ENCODE measurements at places on chromosomes 3 and 15.

- DNase-seq = peak; percentile 85
Observed at GRCh38 chr3:177197041-177197726, at the start of gene TBL1XR1. Gene TBL1XR1 (minus strand): TSS chr3:177197482. CDS start chr3:177064977, 132,505 bp downstream.

- no peak for DNase-seq
Observed at GRCh38 chr3:183987000-183987600, 30.6 kb downstream of the ABCC5 start.

- no peak for DNase-seq
Observed at GRCh38 chr3:36751326-36751725, 13.0 kb downstream of the DCLK3 start.

DNA sequence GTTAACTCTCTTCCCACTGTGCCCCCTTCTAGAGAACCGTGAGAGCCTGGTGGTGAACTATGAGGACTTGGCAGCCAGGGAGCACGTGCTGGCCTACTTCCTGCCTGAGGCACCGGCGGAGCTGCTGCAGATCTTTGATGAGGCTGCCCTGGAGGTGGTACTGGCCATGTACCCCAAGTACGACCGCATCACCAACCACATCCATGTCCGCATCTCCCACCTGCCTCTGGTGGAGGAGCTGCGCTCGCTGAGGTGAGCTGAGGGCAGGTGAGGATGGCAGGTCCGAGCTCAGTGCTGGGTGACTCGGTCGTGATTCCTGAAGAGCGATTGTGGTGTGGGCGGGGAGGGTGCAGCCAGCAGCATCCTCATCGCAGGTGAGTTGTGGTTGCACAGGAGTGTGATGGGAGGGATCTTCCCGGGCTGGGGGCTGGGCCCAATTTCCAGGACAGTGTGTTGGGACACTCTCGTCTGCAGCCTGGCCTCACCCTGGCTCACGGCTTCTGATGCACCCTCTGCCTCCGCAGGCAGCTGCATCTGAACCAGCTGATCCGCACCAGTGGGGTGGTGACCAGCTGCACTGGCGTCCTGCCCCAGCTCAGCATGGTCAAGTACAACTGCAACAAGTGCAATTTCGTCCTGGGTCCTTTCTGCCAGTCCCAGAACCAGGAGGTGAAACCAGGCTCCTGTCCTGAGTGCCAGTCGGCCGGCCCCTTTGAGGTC is 8.0 kb downstream of the MCM2 start:
- no peak for DNase-seq

DNA sequence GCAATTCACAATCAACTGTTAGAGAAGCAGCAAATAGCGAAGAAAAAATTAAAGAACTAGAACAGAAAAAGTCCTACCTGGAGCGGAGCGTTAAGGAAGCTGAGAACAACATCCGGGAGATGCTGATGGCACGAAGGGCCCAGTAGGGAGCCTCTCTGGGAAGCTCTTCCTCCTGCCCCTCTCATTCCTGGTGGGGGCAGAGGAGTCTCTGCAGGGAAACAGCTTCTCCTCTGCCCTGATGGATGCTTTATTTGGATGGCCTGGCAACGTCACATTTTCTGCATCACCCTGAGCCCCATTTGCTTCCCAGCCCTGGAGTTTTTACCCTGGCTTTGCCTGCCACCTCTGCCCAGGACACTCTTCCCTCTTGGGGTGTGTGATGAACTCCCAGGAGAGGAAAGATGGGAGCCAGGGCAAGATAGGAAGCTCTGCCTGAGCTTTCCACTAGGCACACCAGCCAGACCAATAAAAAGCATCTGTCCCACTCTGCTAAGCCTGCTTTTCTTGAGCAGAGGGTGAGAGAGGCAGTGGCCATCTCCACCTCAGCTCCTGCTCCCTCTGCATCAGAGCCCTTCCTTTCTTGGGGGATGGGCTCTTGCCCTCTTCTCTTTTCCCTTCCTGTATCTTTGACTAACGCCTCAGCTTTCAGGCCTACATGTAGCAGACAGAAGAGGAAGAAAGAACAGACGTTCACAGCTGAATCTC is 39.4 kb downstream of the PPARG start:
- no peak for DNase-seq

DNA sequence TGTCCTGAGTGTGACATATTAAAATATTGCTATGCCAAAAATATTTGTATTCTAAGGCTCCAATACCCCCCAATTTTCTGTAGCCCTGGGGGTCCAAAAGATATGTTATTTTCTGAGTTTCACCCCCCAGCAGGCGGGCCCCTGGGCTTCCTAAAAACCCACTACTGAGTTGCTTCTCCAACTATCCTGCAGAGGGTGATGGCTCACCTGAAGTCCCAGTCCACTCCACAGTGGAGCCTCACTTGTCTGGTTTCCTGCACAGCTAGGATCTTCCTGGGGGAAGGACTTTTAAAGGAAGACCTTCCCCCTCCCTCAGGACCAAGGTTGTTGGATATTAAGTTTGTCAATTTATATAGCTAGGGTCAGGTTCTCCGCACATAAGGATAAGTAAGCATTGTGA is 1181.4 kb downstream of the ROBO2 start:
- no peak for DNase-seq

- DNase-seq = no peak
Observed at GRCh38 chr3:10467904-10468612, 37.3 kb downstream of the ATP2B2 start.

DNA sequence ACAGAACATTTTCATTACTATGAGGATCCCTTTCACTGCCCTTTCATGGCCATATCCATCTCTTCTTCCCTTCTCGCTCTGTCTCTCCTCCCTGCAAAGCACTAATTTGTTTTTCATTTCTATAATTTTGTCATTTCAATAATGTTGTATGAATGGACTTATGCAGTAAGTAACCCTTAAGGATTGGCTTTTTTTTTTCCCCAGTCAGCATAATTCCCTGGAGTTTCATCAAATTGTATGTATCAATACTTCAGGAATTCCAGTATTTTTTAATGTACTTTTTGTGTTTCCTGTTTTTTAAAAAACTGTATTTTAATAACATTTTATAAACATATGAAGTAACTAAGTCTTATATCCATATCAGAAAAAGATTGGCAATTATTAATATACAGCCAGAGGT is 1016.0 kb upstream of the SEMA6D start:
- DNase-seq = no peak

DNA sequence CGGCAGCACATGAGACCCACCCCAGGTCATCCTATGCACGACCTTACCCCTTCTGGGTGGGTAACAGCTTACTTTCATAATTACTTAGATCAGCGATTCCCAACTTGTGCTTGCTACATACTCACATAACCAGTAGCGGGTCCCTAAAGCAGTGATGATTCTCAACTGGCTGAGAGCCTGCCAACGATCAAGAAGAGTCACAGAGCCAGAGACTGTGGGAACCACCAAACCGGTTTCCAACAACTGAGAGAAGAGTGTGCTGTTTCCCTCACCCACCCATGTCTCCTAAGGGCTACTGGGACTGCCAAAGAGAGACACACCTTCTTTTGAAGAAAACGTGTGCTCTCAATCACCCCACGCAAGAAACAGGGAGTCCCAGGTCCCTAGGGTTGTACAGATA is 12.0 kb upstream of the XXYLT1 start:
- no peak for DNase-seq

- DNase-seq = no peak
Observed at GRCh38 chr3:45312836-45313493, 75.4 kb upstream of the LARS2 start.

GRCh38 chr3:12986031-12986430 is 87.2 kb downstream of the IQSEC1 start:
- DNase-seq = no peak

GRCh38 chr15:29820394-29821154 is 1.7 kb downstream of the TJP1 start:
- DNase-seq = no peak

- DNase-seq = no peak
Observed at GRCh38 chr15:51668446-51668845, 12.9 kb upstream of the SCG3 start.

DNA sequence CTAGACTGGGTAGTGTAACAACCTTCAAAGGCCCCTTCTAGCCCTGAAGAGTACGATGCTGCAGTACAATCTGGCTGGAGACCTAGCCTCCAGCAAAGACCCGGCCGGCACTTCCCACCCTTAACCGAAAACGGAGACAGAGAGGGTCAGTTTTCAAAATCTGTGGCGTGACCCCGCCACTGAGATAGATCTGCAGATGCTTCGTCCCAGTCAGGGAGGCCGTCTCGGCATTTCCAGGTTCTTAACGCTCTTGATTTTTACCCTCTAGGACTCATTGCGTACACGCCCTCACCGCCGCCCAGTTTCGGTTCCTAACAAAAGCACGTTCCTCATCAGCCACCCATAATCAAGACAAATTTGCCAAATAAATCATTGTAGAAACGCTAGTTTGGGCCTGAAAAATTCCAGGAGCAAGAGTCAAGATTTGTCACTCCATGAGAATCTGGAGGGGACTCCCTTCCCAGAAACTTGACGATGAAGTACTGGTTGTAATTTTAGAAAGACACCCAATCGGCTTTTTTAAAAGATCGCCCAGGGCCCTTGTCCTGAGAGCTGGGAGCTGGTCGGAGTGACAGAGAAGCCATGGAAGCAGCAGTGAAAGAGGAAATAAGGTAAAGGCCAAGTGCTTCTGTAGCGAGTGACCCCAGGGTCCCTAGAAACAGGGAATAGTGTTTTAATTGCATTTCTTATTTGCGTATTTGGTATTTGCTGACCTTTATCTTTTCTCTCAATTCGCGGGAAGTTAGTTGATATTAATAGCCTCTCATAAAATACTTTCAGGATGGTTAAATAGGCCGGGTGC is 868 bp upstream of the TMEM87A start:
- peak; percentile 41 for DNase-seq

GRCh38 chr3:194265505-194265892 is 85.6 kb downstream of the CPN2 start:
- DNase-seq = no peak

DNA sequence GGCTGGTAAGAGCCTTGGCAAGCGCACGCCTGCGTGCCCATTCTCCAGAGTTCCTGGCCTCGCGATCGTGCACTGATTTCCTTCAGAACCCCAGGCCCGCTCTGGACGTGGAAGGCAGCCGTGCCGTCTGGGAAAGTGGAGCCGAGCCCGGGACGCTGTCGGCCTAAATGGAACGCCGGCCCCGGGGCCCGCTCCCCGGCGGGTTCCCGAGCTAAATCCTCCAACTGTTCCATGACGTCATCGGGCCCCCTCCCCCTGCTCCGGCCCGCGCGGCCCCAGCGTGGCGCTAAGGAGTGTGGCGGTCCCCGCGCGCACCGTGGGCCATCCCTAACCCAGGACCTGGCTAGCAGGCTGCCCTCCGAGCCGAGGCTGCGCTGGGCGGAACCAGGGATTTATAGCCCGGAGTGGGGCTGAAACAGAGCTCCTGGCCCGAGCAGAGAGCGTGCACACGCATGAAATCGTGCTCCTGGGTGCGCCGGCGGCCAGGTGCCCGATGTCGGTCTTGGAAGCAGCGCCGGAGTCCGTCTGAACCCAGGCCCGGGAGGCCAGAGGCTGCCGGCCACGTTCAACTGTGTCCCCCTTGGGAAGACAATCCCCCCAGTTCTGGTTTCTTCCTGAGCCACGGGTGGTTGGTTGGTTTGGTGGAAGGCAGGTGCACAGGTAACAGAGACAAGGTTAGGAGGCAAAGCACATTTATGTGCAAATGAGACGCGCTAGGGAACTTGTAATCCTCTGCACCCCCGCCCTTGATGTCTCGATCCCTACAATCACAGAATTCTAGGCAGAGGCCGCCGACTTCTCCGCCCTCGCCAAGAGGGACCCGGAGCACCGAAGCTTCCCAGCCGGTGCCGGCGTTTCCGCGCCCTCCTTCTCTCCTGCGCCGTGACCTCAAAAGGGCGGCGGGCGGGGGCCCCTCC is 84.9 kb upstream of the ETV5 start:
- DNase-seq = no peak

DNA sequence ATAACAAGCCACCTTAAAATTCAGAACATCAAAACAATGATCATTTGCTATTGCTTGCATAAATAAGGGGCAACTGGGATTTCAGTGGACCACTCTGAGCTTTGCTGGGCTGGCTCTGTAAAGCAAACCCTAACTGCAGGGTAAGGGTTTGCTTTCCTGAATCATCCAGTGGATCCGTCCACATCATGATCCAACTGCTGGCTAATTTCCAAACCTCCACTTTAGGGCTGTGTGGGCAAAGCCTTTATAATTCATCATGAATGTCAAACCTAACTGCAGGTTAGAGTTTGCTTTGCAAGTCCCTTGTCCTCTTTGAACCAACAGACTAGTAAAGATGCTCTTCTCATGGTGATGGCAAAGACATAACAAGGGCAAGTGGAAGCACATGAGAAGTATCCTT is 76.1 kb downstream of the SYNPR start:
- no peak for DNase-seq

GRCh38 chr3:171883257-171883892 is 40.2 kb downstream of the TMEM212 start:
- DNase-seq = no peak

DNA sequence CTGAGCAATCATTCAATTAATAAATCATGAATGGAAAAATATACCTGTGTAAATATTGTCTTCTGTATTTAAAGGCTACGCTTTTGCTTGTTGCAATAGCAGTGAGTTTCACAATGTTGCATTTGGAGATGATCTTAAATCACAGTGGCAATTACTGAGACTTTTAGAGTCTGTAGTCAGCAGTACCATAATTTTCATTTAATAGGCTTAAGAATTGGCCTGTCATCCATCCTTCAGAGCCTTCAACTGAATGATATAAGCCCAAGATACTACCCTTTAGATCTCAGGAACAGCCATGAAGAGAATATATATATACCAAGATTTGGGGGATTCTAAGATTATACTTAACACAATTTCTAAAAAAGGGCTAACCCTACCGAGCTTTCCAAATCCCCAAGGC is 458.1 kb downstream of the GBE1 start:
- no peak for DNase-seq

DNA sequence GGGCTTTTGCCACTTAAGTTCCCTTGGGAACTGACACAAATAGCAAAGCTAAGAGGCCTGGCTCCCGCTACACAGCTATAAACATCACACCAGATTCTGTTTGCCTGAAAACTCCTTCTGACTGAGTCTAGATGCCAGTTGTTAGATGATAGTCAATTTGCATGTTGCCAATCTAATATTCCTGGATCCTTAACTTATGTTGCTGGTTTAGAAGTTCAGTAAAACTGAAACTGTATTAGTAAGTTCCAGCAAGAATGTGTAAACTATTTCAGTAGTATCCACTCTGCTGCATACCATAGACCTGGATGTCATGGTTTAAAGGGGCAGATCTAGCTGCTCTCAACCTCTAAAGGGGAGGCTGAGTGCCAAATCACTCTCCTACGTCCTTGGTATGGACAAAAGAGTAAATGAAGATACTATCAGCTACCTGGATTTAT is 27.1 kb upstream of the LACTB start:
- DNase-seq = no peak

- no peak for DNase-seq
Observed at GRCh38 chr15:78492872-78493271, 14.5 kb upstream of the HYKK start.

DNA sequence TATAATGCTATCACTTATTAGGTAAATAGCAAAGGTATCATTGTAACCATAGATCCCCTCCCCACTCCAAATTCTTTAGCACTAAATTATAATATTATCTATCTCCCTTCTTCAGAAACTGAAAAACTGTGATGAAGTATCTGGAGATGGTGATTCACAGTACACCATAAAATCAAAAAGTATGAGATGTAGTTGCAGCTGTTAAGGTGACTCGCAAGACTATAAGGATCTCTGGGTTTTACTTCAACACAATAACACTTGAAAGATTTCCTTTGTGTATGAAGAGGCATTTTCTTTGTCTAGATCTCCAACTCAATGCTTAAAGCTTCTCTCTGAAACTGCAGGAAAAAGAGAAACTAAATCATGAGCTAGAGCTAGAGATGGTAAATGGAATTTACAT is 46.9 kb downstream of the IFT57 start:
- DNase-seq = no peak

Measured in NCI-H748 treated with DMSO at 0.1 percent for 48 hours (cell line).